ENCODE measurements at places on chromosomes 2 and 18.

- DNase-seq: no peak
- H3K27ac ChIP-seq: peak overlapping the region; percentile 59
- H3K36me3 ChIP-seq: peaks cover 67% of the 10 kb centered on the region
- peaks cover 17% of the 10 kb centered on the region for H3K4me1 ChIP-seq
Measured at GRCh38 chr2:37020212-37020886, 54.0 kb upstream of the STRN start.

DNA sequence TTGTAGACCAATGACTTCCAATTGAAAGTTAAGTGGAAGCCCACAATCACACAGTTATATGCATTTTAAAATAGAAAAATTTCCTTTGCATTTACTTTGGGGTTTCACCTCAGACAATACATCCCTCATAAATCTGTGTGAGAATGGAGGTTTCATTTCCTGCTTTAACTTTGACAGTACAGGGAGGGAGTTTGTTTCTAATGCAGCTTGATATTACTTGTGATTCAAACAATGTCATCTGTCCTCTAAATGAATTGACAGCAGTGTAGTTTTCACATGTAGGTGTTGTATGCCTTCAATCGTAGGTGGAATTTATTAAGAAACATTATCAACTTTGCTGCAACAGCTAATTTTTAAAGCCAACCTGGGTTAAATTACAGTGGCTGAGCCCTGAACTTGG is 75.2 kb downstream of the TMEFF2 start:
- DNase-seq: no peak
- no peaks in the 10 kb centered on the region for H3K36me3 ChIP-seq
- no peak overlapping the region for H3K27ac ChIP-seq
- H3K4me1 ChIP-seq: no peaks in the 10 kb centered on the region
- H3K27me3 ChIP-seq: no peaks in the 10 kb centered on the region

GRCh38 chr18:44887227-44887631 is 206.5 kb downstream of the SETBP1 start:
- no peaks in the 10 kb centered on the region for H3K36me3 ChIP-seq
- no peak overlapping the region for H3K4me3 ChIP-seq
- peak overlapping the region; percentile 16 for H3K27ac ChIP-seq
- DNase-seq: no peak

DNA sequence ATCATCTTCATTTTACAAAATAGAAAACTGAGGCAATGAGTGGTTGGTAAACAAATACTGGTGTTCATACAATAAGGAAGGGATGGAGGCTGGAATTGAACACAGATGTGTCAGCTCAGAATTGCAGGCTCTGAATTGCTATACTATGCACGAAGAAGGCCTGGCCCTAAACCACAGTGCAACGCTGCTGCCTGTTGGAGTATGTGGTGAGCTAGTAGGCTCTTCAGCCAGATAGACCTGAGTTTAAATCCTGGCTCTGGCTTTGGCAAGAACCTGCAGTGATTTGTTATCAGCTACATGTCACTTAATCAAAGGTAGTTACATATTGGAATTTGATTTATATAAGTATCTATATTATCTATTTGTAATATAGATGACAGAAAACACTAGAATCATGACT is 1602.4 kb upstream of the CELF4 start:
- H3K36me3 ChIP-seq: no peaks in the 10 kb centered on the region
- H3K4me1 ChIP-seq: no peaks in the 10 kb centered on the region
- no peaks in the 10 kb centered on the region for H3K27me3 ChIP-seq
- H3K27ac ChIP-seq: no peak overlapping the region

DNA sequence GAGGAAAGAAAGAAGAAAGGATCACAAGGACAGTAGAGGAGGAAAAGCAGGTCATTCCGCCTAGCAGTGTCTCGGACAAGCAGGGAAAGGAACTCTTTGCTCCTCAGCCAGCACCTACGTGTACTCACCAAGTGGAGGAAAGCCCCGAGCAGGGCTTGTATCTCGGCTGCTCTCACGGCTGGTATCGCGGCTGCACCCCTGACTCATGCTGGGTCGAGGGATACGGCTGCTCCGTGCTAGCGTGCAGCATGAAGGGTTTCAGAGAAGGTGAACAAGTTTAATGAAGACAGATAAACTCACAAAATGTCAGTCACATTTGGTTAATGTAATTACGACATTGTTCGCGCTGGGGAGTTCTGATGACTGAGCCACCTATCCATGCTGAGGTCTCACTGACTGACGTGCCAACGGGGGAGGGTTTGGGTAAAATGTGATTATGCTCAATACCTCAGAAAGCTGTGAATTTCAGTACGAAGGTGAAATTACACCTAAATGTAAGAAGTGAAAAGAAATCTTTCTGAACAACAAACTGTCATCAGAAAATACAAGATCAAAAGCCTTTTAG is 112.1 kb upstream of the RNU4ATAC start:
- no peaks in the 10 kb centered on the region for H3K4me1 ChIP-seq
- no peaks in the 10 kb centered on the region for H3K27me3 ChIP-seq
- no peak for DNase-seq
- peaks cover 21% of the 10 kb centered on the region for H3K36me3 ChIP-seq
- no peak overlapping the region for H3K27ac ChIP-seq

GRCh38 chr2:240224676-240225075 is 84.2 kb upstream of the OTOS start:
- no peak for DNase-seq
- H3K27me3 ChIP-seq: peaks cover 28% of the 10 kb centered on the region
- H3K27ac ChIP-seq: no peak overlapping the region
- H3K4me3 ChIP-seq: no peak overlapping the region

DNA sequence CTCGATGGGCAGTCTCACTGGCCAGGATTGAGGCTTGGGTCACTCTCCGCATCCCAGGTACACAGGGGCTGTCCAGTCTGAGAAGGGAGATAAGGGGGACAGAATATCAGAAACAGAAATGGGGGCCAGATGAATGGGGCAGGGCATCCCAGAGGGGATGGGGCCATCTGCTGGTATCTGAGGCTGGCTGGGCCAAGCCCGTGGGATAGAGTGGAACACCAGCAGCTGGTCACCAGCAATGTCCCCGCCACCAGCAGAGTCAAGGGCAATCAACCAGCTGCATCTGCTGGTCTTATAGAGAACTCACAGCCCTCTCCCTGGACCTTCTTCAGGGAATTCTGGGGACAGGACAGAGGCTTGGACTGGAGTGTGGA is 128.8 kb upstream of the HAAO start:
- H3K36me3 ChIP-seq: no peaks in the 10 kb centered on the region
- no peaks in the 10 kb centered on the region for H3K27me3 ChIP-seq
- no peak for DNase-seq
- peaks cover 56% of the 10 kb centered on the region for H3K4me1 ChIP-seq
- no peak overlapping the region for H3K4me3 ChIP-seq

GRCh38 chr2:65647249-65647842 is 214.9 kb upstream of the SPRED2 start:
- H3K4me3 ChIP-seq: no peak overlapping the region
- H3K36me3 ChIP-seq: no peaks in the 10 kb centered on the region
- no peak for DNase-seq
- no peak overlapping the region for H3K27ac ChIP-seq
- no peaks in the 10 kb centered on the region for H3K4me1 ChIP-seq

DNA sequence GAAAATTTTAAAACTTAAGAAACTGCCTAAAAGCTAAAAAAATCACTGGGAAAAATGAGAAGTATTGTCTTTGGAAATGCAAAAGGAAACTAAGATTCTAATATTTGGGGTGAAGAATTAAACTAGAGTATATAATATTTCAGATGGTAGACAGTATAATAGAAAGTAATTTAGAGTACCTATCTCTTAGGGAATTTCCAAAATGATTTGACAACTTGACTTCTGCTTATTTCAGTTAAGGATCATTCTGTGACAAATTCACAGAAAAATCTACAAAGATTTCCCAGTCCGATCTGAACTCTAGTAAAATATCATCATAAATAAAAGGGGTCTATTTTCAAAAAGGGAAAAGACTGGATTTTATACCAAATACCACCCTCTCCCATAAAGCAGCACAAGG is 99.6 kb downstream of the ATAD2B start:
- H3K27ac ChIP-seq: no peak overlapping the region
- no peak overlapping the region for H3K4me3 ChIP-seq
- H3K4me1 ChIP-seq: no peaks in the 10 kb centered on the region
- peaks cover 20% of the 10 kb centered on the region for H3K36me3 ChIP-seq
- H3K27me3 ChIP-seq: no peaks in the 10 kb centered on the region
- no peak for DNase-seq

GRCh38 chr18:57569133-57569532 is 17.4 kb downstream of the FECH start:
- no peak for DNase-seq
- no peak overlapping the region for H3K27ac ChIP-seq
- H3K4me1 ChIP-seq: no peaks in the 10 kb centered on the region
- no peak overlapping the region for H3K4me3 ChIP-seq

DNA sequence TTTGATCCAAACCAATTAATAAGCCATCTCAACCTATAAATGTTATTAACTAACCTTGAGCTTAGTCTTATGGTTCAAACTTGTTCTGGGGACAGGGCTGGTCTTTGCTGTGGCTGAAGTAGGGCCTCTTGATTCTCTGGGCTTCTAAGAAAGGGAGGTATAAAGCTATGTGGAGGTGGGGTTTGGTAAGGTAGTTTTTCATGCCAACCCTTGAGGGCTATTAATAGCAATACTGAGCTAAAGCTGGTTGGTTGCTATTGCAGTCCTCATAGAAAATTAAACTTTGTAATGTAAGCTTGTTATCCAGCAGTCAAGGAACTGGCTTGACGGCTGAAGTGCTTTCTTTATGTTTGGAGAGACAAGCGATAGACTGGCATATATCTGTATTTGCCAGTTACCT is 112.1 kb downstream of the RND3 start:
- no peaks in the 10 kb centered on the region for H3K27me3 ChIP-seq
- H3K36me3 ChIP-seq: no peaks in the 10 kb centered on the region
- no peaks in the 10 kb centered on the region for H3K4me1 ChIP-seq
- no peak for DNase-seq
- H3K27ac ChIP-seq: no peak overlapping the region

- H3K36me3 ChIP-seq: no peaks in the 10 kb centered on the region
- no peaks in the 10 kb centered on the region for H3K4me1 ChIP-seq
- H3K4me3 ChIP-seq: no peak overlapping the region
- no peaks in the 10 kb centered on the region for H3K27me3 ChIP-seq
Measured at GRCh38 chr2:39902103-39902502, 123.0 kb upstream of the THUMPD2 start.

GRCh38 chr18:59565957-59566356 is 131.3 kb downstream of the CCBE1 start:
- H3K4me3 ChIP-seq: no peak overlapping the region
- H3K27ac ChIP-seq: no peak overlapping the region
- H3K36me3 ChIP-seq: no peaks in the 10 kb centered on the region
- H3K27me3 ChIP-seq: no peaks in the 10 kb centered on the region
- DNase-seq: no peak

DNA sequence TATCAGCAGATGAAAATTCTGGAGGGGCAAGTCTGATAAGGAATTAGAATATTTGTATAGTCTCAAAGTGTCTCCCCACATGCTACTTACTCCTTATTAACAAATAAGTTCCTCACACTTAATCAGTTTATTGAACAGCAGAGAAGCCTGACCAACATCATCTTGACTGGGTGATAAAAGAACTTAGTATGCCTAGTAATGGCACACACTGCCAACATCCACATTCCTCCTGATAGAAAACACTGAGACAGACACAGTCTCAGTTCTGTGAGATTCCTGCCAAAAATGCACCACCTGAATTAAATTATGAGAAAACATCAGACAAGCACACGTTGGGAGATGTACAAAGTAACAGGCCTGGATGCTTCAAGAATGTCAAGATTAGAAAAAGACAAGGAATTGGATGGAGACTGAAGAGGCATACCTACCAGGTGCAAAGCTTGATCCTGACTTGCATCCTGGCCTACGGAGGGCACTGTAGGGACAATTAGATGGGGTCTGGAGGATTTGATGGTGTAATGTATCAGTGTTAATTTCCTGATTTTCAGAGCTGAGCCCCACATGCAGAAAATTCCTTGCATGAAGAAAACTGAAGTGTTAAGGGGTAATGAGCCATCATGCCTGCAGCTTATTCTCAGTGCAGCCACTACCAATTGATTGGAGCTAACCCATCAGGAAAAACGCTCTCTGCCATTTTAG is 200.4 kb upstream of the SH3BP4 start:
- no peak for DNase-seq
- H3K27ac ChIP-seq: no peak overlapping the region
- no peaks in the 10 kb centered on the region for H3K4me1 ChIP-seq
- no peaks in the 10 kb centered on the region for H3K36me3 ChIP-seq
- no peaks in the 10 kb centered on the region for H3K27me3 ChIP-seq

All from tibial artery (tissue), 4 donors.